ENCODE measurements at places on chromosomes 6 and 20. TPM values are rescaled to one million over a fixed set of nuclear protein-coding genes. Genes with fewer than 3 reads are reported as not detected.

DNA sequence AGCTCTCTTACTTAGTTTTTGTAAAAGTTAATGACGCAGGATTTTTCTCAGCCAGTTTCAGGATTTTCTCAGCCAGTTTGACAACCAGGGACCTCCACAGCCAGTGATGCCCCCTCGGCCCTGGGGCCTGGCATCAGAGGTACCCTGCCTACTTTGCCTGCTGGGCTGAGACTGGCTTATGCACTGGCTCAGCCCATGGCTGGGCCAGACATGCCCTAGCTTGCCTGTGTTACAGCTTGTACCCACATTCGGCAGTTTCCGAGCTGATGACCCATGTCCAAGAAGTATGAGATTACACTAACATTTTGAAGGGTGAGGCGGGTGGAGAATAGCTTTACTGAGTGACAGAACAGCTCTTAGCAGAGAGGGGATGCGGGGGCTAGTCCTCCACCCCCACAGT is 406.1 kb upstream of the HSF2 start:
- DNase-seq: no peak

GRCh38 chr6:116836606-116837342 is 7.9 kb upstream of the GPRC6A start:
- no peak for DNase-seq

DNA sequence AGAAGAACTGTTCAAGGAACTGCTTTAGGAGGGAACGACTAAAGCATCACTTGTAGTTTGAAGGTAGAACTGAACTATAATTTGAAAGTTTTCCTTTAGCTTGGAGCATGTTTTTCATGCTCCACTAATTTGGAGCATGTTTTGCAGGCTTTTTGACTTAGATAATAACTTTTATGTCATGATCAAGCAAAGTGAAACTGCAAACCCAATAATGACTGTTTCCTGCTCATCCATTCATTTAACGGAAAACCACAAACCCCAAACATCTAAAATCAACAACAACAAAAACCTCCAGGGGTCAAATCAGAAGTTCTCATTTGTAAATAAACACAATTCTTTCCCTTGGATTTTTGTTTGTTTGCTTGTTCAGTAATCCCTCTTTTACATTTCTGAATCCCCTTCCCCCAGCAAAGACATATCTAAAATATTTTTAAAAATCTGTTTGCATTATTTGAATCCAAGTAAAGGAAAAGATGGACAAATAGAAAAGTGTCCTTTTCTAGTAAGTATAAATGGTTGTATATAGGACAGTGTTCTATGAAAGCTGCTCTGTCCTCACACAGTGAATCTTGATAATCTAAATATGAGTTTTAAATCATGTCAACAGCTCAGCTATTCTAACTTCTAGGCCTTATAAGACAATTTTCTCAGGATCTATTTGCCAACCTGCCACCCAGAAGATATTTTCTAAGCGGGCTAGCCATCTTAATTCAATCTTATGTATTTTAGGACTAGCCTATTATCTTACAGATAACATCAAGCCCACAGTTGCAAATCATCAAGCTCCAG is 2.6 kb downstream of the SIM1 start:
- no peak for DNase-seq

- DNase-seq: no peak
These were observed 480.2 kb upstream of the SPTLC3 start for GRCh38 chr20:12528591-12529041.

GRCh38 chr6:130178692-130179091 is 44.1 kb downstream of the SAMD3 start:
- no peak for DNase-seq

- DNase-seq: no peak
These were observed 2.8 kb upstream of the OOEP start for GRCh38 chr6:73372516-73372915.

DNA sequence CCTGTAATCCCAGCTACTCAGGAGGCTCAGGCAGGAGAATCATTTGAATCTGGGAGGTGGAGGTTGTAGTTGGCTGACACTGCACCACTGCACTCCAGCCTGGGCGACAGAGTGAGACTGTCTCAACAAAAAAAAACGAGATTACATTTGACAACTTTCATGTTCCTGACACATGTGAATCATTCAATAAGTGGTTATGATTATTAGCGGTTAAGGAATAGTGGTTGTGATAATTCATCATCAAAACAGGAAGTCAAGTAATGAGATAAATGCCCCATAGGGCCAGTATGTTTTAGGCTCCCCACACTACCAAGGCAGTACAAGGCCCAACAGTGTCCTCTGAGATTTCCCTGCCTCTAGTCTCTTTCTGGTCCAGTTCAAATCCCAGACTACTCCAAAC is 2.5 kb downstream of the HDDC2 start:
- DNase-seq: no peak

GRCh38 chr20:62678553-62678952 is 30.1 kb upstream of the NTSR1 start:
- no peak for DNase-seq

DNA sequence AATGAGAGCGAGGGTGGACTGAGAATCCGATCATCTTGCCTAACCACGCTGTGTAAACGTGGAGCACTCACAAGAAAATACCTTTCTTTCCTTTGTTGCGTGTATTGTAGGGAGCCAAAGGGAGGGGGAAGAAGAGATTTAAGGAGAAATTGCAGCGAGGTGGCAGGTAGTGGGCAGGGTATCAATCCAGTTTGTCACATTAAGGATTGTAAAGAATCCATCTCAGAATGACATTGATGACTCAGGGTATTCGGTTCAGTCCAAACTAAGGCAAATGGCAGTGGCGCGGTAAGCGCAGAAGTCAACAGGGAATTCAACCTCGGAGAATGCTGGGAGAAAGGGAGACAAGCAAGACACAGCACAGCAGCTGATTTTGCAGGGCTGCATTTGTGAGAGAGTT is 146.2 kb downstream of the ID4 start:
- no peak for DNase-seq

DNA sequence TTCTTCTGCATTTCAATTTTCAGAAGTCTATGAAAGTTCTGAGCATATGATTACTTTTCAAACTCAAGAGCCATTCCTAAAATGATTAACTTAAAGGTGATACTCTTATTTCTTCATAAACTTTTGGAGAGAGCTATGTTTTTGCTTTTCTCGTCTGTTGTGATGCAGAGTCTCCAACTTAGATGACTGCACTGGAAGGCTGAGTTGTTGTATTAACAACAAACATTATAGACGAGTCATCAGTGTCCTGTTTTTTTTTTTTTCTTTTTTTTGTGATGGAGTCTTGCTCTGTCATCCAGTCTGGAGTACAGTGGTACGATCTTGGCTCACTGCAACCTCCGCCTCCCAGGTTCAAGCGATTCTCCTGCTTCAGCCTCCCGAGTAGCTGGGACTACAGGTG is 101.9 kb downstream of the CD109 start:
- DNase-seq: no peak

- DNase-seq: no peak
These were observed 272.9 kb upstream of the SUPT3H start for GRCh38 chr6:45650524-45651135.

- no peak for DNase-seq
These were observed 11.2 kb upstream of the MROH8 start for GRCh38 chr20:37190354-37191112.

- no peak for DNase-seq
These were observed 19.2 kb downstream of the METTL24 start for GRCh38 chr6:110338820-110339470.

NOTCH4 gene
- not detected for polyA plus RNA-seq

MOCS1 gene
- polyA plus RNA-seq: 4.7 TPM

All from muscle of arm (tissue), 14 donors.